Lung (tissue), 17 donors: ENCODE measurements at places on chromosomes 2 and 18. TPM values are rescaled to one million over a fixed set of nuclear protein-coding genes. Genes with fewer than 3 reads are reported as not detected.

Gene C2orf66
- not detected for total RNA-seq

Gene CAPN13
- 31.6 TPM for total RNA-seq

Gene CD207
- total RNA-seq, result 0.86 TPM

Gene POTEE
- 0.37 TPM for total RNA-seq

Gene FOXI3
- not detected for total RNA-seq

Gene DRC1
- total RNA-seq, result 18.4 TPM

Gene VIT
- total RNA-seq, result 0.46 TPM

Gene KLHL14
- total RNA-seq, result 2.2 TPM

Gene SATB2
- 2.9 TPM for total RNA-seq

DNA sequence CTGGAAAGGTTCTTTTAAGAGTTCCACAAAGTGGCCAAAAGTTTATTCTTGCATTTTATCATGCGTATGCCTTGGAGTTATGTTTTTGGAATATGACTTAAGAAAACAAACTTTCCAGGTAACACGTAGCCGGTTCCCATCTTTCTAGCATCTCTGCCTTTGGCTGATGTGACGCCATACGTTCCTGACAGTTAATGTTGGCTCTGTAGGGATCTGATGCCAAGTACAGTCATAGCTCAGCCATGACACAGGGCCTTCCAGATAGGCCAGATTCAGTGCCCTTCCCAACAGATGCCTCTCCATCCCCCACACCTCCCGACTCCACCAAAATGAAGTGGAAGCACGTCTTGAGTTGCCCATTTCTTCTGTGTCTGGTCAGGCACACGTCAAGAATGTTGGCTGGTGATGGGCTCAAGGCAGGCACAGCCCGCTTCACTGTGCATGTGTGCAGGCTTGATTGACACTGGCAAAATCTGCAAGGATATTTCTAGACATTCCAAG lies 51.0 kb upstream of the THOC1 start:
- DNase-seq, result no peak

GRCh38 chr2:36404318-36404717 lies 48.7 kb downstream of the CRIM1 start:
- no peak for DNase-seq

DNA sequence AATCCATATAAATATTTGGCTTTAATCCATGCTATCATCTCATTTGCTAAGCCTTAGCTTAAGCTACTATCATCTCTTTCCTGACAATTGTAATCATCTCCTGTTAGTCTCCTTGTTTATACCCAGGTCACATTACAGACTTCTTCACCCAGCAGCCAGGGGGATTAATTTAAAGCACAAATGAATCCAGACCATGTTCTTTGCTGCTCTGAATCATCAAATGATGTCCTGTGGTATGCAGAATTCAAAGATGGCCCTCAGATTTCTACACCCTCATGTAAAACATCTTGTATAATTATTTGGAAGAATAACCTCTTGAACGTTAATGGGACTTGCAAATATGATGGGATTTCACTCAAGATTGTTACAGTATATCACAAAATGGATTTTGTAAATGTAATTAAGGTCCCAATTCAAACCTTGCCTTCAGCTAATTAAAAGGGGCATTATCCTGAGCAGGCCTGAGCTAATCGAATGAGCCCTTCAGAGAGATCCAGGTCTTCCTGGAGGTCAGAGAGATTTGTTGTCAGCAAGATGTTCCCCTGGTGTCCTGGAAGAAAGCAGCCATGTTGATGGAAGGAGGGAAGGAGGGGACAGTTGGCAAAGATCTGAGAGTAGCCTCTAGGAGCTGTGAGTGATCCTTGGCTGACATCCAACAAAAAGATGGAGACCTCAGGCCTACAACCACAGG lies 241.1 kb upstream of the MMADHC start:
- no peak for DNase-seq

GRCh38 chr2:37708146-37708545 lies 36.7 kb upstream of the CDC42EP3 start:
- DNase-seq, result no peak

DNA sequence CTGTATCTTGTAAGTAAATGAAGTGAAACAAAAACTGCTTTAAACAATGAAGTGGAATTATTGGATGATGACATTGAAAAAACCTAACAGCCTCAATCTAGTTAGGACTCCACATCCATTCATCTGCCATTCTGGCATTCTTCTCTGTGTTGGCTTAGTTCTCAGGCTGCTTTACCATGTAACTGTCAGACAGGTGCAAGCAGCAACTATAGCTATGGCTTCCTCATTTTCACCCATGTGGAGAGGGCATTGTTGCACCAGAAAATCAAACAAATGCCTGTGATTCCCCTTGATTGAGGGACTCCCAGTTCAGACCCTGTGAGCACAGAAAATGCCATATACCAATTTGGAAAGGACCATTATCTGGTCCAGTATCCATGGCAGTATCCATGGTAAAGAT lies 129.5 kb upstream of the NYAP2 start:
- no peak for DNase-seq

DNA sequence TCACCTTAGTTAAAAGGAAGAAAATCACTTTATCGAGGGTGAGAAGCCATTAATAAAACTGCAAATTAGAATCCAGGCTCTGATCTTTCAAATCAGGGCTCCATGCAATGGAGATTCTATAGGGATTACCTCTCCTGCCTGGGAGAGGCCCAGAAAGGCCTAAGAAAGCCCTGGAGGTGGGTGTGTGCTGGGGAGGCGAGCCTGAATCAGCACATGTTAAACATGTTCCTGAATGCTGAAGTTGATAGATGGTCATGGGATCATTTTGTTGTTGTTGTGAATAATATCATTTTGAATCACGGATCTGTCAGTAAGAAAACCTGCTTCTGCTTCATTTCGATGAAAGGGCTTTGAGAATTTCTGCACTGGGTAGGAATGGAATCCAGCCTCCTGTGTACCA lies 254.3 kb downstream of the ACKR3 start:
- DNase-seq, result no peak

DNA sequence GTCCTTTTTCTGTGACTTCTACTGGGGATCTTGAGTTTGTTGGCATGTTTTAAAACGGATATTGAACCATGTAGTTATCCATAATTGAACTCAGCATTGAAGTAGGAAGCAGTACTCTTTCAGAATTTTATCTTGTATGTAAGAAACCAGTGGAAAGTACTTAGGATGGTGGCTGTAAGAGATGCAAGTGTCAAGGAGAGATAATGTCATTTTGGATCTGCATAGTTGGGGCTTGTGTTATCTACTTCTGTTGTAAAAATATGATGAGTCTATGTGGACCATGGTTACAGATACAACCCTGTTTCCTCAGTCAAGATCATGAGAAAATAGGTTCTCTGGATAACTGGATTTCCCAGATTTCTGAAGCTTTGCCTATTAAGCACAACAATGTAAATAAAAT lies 113.7 kb downstream of the NAB1 start:
- DNase-seq, result no peak

GRCh38 chr18:62877411-62878221 lies 162.3 kb downstream of the PHLPP1 start:
- DNase-seq, result peak; percentile 54

- no peak for DNase-seq
Measured at GRCh38 chr2:238730001-238730669, 117.8 kb upstream of the TWIST2 start.

- DNase-seq, result no peak
Measured at GRCh38 chr2:46570396-46570795, 91.0 kb downstream of the TMEM247 start.

DNA sequence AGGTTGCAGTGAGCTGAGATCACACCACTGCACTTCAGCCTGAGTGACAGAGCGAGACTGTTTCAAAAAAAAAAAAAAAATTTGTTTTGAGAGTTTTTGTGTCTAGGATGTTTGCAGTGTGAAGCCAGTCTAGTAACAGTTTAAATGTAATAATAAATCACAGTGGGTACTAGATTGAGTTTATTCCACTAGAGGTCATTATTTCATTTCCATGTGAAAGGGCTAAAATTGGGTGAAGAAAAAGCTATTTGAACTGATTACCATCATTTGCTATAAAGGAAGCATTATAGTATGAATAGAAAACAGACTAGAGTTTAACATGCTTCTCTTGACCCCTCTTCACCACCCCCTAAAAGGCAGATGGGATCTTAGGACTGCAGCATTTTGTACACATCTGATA lies 20.3 kb downstream of the SNRPD1 start:
- DNase-seq, result no peak

GRCh38 chr2:11410101-11410500 lies 55.9 kb downstream of the E2F6 start:
- DNase-seq, result no peak

GRCh38 chr2:183193904-183194303 lies 69.7 kb downstream of the NUP35 start:
- DNase-seq, result no peak

DNA sequence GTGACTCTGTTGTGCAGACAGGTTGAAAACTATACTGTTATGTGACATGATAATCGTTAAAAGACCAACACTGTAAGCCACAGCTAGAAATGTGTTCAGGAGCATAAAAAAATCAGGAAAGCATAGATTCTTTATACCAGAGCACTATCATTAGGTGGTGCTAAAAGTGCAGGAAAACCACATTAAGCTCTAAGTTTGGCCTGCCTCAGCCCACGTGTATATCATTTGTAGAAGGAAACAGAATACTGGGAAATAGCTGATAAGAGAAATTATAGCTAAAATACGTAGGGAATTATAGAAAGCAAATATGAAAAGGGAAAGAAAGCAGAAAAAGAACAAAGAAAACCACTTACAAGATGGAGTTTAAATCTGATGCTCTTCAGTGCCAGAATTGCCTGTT lies 26.5 kb upstream of the C2orf74 start:
- DNase-seq, result peak; percentile 62

GRCh38 chr2:254241-254640 lies 9.6 kb downstream of the SH3YL1 start:
- DNase-seq, result no peak

- no peak for DNase-seq
Measured at GRCh38 chr2:114457956-114458355, 15.5 kb downstream of the DPP10 start.

GRCh38 chr2:64052463-64053241 lies 33.4 kb upstream of the VPS54 start:
- no peak for DNase-seq

DNA sequence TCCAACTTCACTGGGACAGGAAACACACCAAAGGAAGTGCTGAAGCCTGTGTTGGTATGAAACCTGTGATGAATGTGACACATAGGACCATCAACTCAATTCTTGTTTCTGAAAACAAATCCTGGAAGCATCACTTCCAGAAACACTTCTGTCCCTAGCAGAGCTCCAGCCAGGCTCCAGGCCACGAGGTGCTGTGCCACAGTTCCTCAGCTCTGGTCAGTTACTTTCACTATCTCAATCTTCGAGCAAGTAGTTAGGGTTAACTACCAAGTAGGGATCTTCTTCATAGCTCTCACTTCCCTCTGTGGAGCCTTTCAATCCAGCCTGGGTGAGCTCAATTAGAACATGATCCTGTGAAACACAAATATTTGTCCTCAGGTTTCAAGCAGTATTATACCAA lies 3.6 kb upstream of the LCT start:
- no peak for DNase-seq

GRCh38 chr18:50115095-50115494 lies 79.9 kb downstream of the MYO5B start:
- DNase-seq, result no peak

DNA sequence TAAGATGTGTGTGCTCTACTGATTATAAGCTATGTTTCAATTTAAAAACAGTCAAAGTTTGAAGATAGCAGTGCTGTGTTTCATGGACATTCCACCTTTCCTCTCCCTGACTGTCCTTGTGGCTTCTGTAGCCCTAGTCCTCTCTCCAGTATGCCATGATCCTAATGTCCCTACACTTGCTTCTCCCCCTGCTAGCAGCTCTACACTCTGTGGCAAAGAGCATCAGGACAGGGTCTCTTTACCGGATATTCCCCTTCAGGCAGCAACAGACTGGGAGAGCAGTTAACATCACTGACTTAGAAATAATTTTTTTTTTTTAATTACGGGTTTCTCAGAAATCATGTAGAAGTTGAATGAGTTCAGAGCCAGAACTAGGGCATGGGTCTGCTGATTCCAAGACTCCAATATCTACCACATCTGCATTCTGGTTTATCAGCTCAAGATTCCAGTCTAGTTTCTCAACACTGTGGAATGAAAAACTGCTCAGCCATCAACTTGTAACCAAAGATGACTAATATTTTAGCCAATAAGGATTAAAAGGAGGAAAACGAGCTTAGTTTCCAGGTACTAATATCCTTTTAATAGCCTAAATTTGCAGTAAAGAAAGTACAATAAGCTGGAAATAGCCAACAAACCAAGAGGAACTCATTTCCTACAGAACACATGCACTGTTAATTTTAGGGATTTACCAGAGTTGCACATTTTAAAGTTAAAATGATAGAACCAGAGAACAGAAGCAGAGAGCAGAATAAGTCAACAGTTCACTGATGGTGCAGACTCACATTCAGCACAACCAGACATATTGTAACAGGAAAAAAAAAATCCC lies 45.2 kb downstream of the TMEM131 start:
- DNase-seq, result no peak

GRCh38 chr2:70443726-70444125 lies 109.9 kb downstream of the TGFA start:
- no peak for DNase-seq

DNA sequence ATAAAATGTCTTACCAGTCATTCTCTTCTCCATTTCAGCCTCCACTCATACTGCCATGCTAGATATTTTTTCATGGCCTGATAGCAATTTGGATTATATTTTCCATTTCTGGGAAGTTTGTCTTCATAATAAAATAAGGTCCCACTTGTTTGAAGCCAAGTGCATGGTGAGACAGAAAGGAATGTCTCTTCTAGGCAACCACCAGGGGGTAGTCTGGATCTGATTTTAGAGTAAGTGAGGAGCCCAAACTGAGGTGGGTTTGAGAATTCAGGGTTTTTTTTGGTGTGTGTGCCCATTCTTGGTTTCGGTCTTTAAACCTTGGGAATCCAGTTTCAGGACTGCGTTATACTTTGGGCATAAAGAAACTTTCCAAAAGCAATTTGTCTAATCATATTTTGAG lies 315.5 kb downstream of the RPRM start:
- DNase-seq, result peak; percentile 35

- no peak for DNase-seq
Measured at GRCh38 chr2:231612109-231612455, 19.4 kb downstream of the TEX44 start.

DNA sequence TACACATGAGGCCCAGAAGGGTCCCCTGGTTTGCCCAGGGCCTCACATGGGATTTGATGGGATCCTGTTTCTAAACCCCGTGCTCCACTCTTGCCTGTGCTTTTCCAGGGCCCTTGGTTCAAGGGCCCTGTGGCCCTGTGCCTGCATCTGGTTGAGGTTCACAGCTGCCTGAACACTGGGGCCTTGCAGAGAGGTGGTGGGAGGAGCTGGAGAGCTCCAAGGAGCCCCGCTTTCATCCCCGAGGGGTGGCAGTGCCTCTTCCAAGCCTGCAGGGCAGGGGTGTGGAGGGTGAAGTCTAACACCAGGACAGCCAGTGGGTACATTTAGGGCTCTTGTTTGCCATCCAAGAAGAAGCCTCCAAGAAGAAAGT lies 82.3 kb downstream of the GLI2 start:
- DNase-seq, result no peak

GRCh38 chr2:10208736-10209135 lies 86.2 kb downstream of the RRM2 start:
- DNase-seq, result no peak
